Upper lobe of left lung (tissue), 6 donors: ENCODE measurements at places on chromosomes 3 and 15. TPM values are rescaled to one million over a fixed set of nuclear protein-coding genes. Genes with fewer than 3 reads are reported as not detected.
A peak's percentile ranks its signal among the peaks of the same experiment; 100 is the strongest.

SLC6A11 gene
- total RNA-seq = not detected

DNA sequence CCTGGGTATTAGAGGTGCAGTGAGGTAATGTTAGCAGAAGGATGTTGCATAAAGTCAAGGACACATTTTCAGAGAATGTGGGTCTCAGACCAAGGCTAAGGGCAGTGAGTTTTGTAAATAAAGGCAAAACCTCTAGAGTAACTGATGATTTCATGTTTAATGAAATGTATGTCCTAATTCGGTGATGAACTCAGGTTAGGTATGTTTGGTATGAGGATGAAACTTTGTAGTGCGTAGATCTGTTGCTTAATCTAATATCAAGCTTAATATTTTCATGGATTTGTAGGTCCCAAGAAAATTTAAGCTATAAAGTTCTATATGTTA, 3.6 kb downstream of the USP50 start:
- no peak for DNase-seq

GRCh38 chr3:186083746-186084145, 25.1 kb downstream of the ETV5 start:
- DNase-seq = no peak

DNA sequence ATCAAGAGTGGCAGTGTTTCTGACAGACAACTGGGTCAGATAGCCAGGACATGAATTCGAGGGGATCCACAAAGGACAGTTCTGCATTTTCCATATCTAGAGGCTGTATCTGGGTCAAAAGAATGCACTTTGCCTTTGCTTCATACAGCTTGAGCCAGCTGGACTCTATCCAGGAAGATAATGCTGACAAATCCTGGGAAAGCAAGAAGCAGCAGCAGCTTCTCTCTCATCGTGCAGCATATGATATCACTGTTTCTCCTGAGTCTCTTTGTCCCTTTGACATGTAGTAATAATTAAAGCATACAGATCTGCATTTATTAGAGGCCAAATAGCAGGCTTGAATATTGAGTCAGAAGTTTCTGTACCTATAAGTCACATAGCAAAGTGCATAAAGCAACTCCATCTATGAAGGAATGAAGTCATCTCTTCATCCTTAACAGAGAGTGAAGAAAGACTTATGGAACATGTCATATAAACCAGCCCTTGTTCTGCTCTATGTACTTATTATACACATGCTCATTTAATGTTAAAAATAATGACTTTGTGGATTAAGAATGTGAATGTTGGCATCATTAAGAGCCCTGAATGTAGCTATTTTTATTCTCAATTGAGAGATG, 236.8 kb upstream of the GBE1 start:
- DNase-seq = no peak

DNA sequence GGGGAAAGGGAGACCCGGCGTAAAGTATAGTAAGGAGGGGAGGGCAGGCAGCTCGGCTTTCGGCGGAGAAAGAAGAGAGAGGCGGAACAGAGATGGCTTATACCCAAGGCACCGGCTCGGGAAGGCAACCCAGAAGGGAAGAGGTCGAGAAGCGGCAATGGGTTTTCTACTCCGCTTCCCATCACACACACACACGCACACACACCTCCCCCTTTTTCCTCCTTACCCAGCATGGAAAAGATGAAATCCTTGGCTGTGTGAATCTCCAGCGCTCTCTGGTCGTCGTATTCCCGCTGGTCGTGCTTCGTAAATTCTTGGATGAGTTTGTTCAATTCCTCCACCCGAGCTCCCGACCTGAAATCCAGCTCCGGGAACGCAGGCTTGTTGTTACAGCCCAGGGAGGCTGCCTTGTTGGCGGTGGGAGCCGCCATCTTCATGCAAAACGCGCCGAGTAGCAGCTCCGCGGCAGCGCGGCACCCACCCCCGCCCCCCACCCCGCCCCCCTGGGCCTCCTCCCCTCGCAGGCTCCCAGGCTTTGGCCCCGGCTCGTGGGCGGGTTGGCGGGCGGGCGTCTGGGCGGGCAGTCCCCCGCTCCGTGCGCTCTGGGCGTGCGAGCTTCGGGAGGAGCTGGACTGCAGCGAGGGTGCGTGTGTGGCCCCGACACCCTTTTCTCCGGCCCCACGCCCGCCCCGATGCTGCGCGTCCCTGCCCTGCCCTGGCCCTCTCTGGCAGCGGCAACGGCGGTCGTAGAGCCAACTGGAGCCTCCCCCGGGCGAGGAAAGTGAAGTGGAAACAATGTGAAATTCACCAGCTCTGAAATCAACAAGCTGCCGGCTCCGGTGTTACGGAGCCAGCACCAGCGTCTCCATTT, at the start of gene MB21D2:
Gene MB21D2, minus strand, starts transcription at position 453 of the 871 bp plus-strand sequence. Its CDS starts 16 bp downstream, at position 437.
- peak; percentile 94 for DNase-seq

- DNase-seq = no peak
These were observed 277.4 kb upstream of the SLCO3A1 start for GRCh38 chr15:91576096-91576495.

- DNase-seq = no peak
These were observed 373.1 kb downstream of the PTPRG start for GRCh38 chr3:61934505-61934871.

- no peak for DNase-seq
These were observed 249.3 kb upstream of the FEZF2 start for GRCh38 chr3:62622553-62623174.

GRCh38 chr3:13612829-13613228, 63.9 kb downstream of the FBLN2 start:
- DNase-seq = no peak

- DNase-seq = peak; percentile 13
These were observed 50.1 kb upstream of the BCL6 start for GRCh38 chr3:187795207-187795960.

- no peak for DNase-seq
These were observed 992.2 kb downstream of the DIPK2A start for GRCh38 chr3:144963810-144964209.

CPN2 gene
- total RNA-seq = not detected

- DNase-seq = no peak
These were observed 7.4 kb upstream of the ANPEP start for GRCh38 chr15:89822026-89822425.

DNA sequence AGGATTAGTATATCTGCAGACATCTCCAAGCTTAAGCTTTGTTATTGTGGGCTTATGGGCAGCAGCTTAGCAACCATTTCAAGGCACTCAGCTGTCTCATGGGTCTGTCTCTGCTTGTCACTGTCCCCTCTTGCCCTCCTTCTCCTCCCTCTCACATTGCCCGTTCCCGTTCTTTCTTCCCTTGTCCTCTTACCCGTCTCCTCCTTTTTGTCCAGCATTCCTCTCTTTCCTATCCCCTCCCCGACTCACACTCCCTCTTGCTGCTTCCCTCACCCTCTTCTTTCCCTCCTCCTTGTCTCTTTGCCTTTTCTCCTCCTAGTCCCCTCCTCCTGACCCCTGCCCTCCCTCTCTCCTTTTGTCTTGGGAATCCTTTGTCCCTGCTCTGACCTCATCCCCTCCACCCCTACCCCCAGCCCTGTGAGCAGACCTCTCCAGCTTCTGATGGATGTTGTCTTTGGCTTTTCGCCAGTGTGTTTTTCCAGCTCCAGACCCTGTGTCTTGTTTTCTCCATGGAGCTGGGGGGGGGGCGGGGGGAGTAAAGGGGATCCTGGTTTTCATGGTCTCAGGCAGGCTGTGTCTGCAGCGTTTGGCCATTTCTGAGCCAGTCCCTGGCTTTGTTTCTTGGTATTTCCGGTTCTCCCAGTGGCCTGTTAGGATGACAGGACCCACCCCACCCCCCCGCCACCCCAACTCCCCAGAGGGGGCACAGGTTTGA, 47.9 kb upstream of the TRAK1 start:
- no peak for DNase-seq

- DNase-seq = no peak
These were observed 15.8 kb downstream of the SLC12A1 start for GRCh38 chr15:48221885-48222284.

- no peak for DNase-seq
These were observed 516.0 kb downstream of the GABRG3 start for GRCh38 chr15:27486683-27487647.

- DNase-seq = peak; percentile 53
These were observed 13.0 kb upstream of the SEC62 start for GRCh38 chr3:169953462-169954141.

- no peak for DNase-seq
These were observed 284.1 kb upstream of the LRRFIP2 start for GRCh38 chr3:37458162-37459120.

EBLN2 gene
- total RNA-seq = 2.7 TPM

DNA sequence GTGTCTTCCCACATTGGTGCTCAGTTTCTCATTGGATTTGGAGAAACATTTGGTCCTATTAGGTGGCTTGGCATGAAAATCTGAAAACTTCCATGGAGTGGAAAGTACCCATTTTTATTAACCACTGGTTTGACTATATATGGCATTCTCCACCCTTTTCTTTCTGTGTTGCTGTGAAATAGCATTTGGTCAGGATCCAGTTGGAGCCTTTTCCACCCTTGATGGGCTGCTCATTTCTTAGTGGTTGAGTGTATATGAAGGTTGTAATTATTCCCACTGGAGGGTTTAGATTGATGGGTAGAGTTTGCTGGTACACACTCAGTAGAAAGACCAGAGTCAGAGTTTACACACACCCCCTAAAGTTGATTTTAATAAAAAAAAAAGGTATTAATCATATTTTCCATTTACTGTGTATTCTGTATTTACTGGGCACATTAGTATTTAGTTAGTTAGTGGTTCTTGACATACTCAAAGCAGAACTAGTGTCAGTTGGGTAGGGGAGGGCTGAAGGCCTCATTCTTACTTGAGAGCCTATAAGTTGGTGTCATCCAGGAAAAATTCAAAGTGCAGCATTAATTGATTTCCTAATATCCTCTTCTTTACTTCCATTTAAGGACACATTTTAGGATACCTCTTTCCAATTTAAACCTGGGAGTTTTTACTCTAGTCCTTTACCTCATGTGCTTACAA, 69.5 kb downstream of the FLNB start:
- no peak for DNase-seq

GRCh38 chr3:43907508-43907858, 216.7 kb downstream of the ABHD5 start:
- no peak for DNase-seq

INSYN1 gene
- 3.1 TPM for total RNA-seq

DNA sequence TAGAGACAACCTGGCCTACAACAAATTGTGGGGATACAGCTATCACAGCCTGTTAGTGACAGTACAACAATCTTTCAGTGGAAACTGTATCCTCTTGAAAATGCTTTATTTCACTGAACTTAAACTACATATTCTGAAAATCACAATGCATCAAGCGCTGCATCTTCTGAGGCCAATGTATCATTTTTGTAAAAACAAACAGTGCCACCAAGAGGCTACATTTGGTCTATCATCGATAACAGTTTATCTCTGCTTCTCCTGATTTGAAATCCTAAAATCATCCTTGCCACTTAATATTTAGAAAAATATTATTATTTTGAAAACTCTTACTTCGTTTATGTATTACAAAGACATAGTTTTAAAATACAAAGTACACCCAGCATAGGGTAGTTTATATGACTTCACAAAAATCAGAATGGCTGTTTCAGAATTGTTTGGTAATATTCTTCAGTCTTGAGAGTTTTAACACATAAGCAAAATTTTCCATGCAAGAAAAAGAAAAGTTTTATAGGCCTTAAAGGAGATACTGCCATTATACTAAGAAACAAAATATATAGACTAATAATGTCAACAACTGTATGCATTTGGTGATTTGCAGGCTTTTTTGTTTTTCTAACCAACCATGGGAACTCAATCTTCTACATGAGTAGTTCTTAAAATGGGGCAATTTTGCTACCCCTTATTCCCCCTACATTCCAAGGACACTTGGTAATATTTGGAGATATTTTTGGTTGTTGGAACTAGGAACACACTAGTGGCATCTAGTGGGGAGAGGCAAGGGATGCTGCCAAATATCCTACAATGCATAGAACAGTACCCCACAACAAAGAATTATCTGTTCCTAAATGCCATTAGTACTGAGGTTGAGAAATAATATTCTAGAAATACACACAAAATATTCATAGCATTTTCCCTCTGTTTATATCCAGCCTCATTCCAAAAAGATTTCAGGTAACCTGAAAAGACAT, 42.3 kb downstream of the WDR72 start:
- DNase-seq = no peak

DNA sequence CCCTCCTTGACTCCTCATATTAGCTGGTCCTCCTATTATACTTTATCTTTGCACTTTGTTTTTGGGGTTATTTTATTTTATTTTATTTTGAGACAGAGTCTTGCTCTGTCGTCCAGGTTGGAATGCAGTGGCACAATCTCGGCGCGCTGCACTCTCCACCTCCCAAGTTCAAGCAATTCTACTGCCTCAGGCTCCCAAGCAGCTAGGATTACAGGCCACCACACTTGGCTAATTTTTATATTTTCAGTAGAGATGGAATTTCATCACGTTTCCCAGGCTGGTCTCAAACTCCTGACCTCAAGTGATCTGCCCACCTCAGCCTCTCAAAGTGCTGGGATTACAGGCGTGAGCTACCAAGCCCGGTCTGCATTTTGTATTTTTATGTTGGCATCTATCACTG, 126.7 kb downstream of the FOXB1 start:
- no peak for DNase-seq

- DNase-seq = no peak
These were observed 9.9 kb upstream of the RPL29 start for GRCh38 chr3:52005571-52005986.

GOLGA6L10 gene
- total RNA-seq = 4.3 TPM

QTRT2 gene
- 25.7 TPM for total RNA-seq

GRCh38 chr15:39914977-39915376, 5.1 kb downstream of the GPR176 start:
- DNase-seq = no peak

DNA sequence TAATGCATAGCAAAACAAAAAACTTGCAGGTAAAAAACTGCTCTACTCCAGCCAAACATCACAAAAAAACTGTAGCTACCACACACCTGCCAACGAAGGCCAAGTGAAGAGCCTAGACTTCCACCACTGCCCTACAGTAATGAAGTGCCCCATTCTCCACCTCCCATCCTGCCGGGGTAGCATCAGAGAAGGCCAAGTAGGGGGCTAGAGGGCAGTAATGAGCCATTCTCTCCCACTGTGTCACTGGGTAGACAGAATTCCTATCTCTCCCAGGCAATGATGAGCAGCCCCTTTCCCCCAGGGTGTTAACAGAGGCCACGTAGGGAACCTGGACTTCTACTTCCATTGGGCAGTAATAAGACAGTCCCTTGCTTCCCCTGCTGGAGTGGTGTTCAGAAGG, 9.5 kb downstream of the SEC22C start:
- DNase-seq = peak; percentile 35
